T-helper 17 cell (primary cell): ENCODE measurements at places on chromosomes 7 and 10. TPM values are rescaled to one million over a fixed set of nuclear protein-coding genes. Genes with fewer than 3 reads are reported as not detected.

GRCh38 chr10:100747456-100748230 is 2.3 kb downstream of the PAX2 start:
- no peak for DNase-seq
- H3K4me1 ChIP-seq = peaks cover 29% of the 10 kb centered on the region
- H3K36me3 ChIP-seq = peaks cover 13% of the 10 kb centered on the region
- peak overlapping the region; percentile 19 for H3K4me3 ChIP-seq

- H3K27me3 ChIP-seq = peaks cover 36% of the 10 kb centered on the region
- no peaks in the 10 kb centered on the region for H3K36me3 ChIP-seq
- DNase-seq = no peak
- H3K4me1 ChIP-seq = no peaks in the 10 kb centered on the region
Measured at GRCh38 chr10:125039354-125039769, 97.4 kb downstream of the ZRANB1 start.

TMEM196 gene
- total RNA-seq = not detected

HDAC9 gene
- 4.9 TPM for total RNA-seq
